ENCODE measurements at places on chromosomes 7 and 10.
A peak's percentile ranks its signal among the peaks of the same experiment; 100 is the strongest.

- no peak for DNase-seq
These were observed 36.9 kb downstream of the WASL start for GRCh38 chr7:123711832-123712293.

GRCh38 chr10:2972216-2972615 is 95.1 kb upstream of the PFKP start:
- no peak for DNase-seq

GRCh38 chr7:152485826-152486225 is 50.0 kb upstream of the KMT2C start:
- no peak for DNase-seq

DNA sequence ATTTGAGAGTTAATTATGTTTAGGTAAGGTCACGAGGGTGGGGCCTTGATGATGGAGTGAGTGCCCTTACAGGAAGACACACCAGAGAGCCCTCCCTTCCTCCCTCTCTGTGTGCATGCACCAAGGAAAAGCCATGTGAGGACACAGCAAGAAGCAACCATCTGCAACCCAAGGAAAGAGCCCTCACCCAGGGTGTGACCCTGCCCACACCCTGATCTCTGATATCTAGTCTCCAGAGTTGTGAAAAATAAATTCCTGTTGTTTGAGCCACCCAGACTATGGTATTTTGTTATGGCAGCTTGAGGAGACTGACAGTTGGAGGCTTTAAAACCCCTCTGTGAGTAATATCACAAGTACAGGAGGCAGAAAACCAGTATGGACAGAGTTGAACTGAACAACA is 15.0 kb upstream of the MCM10 start:
- DNase-seq = no peak

GRCh38 chr10:72315611-72316385 is 38.9 kb downstream of the DNAJB12 start:
- DNase-seq = no peak

DNA sequence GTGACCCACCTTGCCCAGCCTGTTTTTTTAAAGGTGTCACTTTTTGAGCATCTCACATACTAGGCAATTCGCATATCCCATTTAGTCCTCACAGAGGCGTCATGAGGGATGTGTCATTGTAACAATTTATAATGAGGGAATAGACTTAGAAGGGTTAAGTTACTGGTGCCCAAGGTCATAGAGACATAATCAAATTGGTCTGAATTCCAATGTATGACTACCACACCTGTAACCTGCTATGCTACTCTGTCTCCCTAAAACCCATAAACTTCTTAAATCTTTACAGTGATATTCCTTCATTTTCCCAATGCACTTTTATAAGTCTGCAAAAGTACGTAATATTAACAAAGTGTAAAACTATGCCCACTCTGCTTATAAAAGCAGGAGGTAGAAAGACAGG is 7.1 kb downstream of the ZMYND11 start:
- DNase-seq = no peak

GRCh38 chr7:155692317-155692716 is 47.9 kb downstream of the RBM33 start:
- no peak for DNase-seq

DNA sequence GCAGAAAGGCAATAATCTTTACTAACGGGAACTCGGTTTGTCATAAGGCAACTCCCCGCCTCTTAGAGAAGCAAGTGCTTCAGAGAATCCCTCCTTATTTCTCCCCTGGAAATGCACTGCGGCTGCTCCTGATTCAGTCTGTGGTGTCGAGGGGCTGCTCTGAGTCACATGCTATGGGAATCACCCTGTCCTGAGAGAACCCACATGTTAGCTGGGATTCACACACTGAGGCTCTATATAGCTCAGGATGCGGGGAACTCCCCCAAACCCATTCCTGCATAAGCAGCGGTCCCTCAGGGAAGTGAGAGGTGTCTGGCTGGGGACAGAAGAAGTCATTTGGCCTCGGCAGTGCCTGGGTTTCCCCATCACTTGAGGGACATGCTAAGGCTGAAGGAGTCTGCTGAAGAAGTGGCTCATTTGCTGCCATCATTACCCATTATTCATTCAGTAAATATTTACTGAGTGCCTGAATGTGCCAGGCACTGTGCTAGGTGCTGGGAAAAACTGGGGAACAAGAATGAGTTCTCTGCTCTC is 87.5 kb downstream of the ATXN7L1 start:
- no peak for DNase-seq

DNA sequence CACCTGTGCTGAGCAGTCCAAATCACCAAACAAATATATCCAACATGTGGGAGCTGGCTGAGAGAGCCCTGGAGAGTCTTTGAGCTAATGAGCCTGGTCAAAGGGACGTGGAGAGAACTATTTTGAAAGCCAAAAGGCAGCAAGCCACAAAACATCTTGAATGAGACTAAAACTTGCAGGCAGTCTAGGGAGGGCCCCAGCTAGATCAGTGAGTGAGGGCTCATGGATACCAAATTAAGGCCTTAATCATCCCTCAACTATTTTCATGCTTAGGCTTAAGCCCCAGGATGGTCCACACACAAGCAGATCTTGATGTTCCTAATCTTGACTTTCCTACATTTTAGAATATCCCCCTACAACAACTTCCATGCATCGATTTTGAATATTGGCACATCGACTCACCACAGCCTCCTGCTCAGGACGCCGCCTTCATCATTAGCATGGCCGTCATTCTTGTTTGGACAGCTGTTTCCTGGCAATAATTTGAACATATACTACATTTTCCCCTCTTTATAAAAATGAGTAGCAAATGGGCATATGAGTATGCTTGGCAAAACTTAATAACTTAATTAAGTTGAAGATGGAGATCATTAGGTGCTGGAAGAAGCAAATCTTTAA is 86.9 kb upstream of the ADAM12 start:
- no peak for DNase-seq

DNA sequence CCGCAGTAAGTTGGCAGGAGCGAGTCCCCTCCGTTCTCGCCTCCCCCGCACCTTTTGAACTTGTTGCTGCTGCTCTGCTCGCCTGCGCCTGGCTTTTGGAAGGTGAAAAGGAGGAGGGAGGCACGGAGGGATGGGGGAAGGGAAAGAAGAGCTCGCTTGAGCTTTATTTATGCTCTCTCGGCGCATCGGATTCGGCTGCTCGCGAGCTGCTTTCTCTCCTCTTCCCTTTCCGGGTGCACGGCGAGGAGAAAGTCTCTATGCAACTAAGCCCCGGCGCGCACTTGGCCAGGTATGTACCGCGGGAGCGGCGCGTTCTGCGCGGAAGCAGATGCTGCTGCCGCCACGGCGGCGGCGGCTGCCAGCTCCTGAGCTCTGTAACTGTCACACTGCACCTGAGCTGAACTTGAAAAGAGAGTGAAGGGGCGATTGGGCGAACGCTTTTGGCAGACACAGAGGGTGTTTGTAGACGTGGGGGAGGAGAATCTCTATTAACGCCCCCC is 551 bp downstream of the KCND2 start:
- DNase-seq = peak; percentile 86

DNA sequence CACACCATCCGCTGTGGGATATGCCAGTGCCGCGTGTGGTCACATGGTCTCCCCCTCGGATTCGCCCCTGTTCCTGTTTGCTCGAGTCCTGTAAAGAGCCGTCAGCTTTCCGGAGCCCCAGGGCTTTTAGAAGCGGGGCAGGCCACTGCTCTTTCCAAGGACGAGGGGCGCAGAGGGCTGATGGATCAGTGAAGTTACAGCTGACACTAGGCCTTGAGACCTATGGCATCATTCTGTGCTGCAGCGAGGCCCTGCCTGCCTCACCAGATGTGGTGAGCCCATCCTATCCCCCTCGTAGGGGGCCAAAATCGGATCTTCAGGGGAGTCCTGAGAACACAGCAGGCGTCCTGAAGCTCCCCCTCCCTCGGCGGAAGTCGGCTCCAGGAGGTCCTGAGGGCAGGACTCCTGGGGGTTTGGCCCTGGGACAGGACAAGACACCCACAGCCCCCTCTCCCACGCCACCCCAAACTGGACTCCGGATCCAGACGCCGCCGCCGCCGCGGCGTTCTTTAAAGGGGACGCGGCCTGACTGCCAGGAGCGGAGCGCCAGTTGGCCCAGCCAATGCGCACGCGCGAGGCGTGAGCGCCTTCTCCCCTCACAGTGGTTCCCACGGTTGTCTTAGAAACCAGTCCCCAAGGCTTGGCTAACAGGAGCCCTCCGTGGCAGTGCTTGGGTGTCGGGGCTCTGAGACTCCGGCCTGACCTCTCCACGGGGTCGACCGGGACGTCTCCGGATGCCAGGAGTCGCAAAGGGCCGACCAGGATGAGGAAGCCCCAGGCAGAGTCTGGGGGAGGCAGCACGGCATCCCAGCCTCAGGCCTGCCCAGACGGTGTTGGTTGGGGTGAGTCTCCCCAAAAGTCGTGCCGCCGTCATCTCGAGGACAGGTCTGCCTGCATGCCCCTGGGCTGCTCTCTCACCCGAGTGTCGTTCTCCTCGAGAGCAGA is 371.7 kb downstream of the ZNF716 start:
- DNase-seq = no peak

DNA sequence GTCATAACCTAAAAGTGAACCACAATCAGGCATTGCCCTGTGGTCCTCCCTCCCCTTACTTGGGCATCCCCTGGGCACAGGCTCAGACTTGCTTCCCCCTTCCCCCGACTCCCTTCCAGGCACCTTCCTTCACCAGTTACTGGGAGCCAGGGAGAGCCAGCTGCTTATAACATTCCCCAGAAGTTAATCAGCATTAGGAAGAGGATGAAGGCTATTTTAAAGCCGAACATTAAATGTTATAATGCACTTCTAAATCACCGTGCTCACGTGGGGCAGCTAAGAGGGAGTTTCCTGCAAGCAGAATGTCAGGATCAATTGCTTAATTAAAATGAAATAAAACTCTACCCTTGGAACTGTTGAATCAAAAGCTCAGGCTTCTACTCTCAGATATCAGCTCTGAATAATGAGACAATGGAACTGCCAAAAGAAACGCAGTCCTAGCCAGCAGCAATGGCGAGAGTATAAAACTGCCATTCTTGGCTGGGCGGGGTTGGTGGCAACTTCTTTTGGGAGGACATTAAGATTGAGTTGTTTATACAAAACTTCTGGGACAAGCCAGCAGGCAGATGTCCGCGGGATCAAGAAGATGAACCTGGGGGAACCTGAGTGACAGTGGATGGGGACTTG is 169.5 kb downstream of the FANK1 start:
- no peak for DNase-seq

GRCh38 chr10:85611746-85612377 is 754.7 kb downstream of the GRID1 start:
- DNase-seq = peak; percentile 22

GRCh38 chr10:98257961-98258360 is 10.0 kb downstream of the LOXL4 start:
- no peak for DNase-seq

GRCh38 chr10:14438576-14438975 is 107.9 kb upstream of the FRMD4A start:
- no peak for DNase-seq

DNA sequence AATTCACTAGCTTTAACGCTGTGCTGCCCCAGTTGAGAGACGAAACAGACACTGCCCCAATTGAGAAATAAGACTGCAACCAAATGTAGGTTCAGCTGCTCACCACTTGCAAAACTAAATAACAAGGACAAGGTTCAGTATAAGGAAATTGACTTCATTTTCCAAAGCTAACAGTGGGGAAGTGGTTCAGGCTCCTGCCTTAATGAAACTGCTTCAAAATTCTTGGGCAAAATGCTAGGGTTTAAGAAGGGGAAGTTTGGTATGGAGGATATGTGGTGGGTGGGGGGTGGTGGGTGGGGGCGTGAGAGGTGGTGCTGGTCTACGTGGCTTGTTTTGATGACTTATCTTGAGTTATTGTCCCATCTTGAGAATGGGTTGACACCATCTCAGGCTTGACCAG is 21.8 kb downstream of the MRPL32 start:
- no peak for DNase-seq

All from endodermal cell (in vitro differentiated cells).